ENCODE measurements at places on chromosomes 16 and 17.
A peak's percentile ranks its signal among the peaks of the same experiment; 100 is the strongest.

DNA sequence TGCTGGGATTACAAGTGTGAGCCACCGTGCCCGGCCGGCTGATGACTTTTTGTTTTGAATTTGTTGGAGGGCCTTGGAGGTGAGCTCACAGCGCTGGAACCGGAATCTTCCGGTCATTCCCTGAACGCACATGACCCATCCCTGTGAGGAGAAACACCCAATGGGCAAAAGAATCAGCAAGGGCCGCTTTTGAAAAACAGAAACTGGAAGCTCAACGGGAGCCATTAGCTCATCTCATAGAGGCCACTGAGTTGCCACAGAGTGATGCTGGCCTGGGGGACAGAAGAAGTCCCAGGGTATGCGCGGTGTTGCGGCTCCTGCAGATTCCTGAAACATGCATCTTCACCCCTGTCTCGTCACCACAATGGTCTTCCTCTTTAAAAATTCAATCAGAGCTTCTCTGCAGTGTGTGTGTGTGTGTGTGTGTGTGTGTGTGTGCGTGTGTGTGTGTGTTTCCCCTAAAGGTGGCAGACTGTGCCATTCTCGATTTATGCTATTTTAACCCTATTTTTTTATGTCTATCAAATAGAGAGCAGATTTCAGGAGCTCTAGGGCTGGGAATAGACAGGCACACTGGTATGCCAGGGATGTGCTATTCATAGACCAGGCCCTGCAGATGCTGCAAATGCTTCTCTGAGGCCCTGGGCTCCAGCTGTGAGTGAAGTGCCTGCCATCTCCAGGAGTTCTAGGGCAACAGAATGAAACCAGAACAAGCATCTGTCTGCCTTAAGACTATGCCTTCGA is 68.3 kb downstream of the MARCHF10 start:
- no peak for DNase-seq

DNA sequence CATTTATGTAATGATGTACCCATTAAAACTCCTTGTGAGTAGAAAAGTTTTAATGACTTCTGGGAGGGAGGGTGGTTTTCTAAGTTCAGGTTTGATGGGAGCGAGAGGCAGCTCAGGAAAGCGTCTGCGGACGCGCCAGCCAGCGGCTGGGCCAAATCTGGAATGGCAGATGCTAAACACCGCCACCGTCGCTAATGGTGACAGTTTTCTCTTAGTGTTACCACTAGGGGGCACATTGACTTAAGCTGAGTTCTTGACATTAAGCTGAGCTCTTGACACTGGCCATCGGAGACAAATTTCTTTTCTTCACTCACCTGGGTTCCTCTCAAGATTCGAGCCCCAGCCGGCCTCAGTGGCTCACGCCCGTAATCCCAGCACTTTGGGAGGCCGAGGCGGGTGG is 6.7 kb downstream of the TRPV1 start:
- peak; percentile 57 for DNase-seq

GRCh38 chr17:14360856-14361255 is 60.0 kb downstream of the HS3ST3B1 start:
- DNase-seq = no peak

DNA sequence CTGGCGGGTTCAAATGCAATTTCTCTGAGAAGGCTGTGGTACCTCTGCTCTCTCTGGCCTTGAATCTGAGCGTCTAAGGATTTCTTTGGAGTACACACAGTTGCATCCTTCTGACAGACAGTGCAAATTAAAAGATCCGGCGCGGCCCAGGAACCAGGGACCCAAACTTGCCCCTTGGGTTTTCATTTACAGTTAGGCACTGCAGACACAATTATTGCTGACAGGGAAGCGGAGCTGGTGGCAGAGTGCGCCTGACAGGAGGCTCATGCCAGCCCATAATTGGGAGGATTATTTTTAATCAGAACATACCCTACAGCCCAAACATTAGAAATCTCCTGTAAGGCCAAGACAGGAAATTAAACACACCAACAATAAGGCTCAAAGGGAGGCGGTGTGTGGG is 1023.4 kb upstream of the RBFOX1 start:
- DNase-seq = no peak

DNA sequence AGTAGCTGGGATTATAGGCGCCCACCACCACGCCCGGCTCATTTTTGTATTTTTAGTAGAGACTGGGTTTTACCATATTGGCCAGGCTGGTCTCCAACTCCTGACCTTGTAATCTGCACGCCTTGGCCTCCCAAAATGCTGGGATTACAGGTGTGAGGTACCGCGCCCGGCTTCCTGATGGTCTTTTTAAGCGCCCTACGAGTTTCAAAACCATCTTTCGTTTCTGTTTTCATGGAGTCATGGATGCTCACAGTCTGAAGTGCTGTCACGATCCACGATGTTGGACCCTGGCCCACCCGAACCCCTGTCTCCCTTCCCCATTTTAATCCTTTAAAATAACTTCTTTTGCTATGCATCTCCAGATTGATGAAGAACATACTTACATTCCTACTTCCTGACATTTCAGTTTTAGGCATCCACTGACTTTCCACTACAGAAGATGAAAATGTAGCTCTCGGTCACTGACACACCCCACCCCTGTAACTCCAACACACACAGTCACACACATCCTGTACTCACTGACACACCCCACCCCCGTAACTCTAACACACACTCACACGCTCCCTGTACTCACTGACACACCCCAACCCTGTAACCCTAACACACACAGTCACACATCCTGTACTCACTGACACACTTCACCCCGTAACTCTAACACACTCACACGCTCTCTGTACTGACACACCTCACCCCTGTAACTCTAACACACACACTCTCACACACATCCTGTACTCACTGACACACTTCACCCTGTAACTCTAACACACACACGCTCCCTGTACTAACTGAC is 22.6 kb upstream of the WDR45B start:
- DNase-seq = no peak

- DNase-seq = no peak
Observed at GRCh38 chr16:62450291-62450690, 414.1 kb upstream of the CDH8 start.

GRCh38 chr16:54405478-54405877 is 118.9 kb upstream of the IRX3 start:
- no peak for DNase-seq

DNA sequence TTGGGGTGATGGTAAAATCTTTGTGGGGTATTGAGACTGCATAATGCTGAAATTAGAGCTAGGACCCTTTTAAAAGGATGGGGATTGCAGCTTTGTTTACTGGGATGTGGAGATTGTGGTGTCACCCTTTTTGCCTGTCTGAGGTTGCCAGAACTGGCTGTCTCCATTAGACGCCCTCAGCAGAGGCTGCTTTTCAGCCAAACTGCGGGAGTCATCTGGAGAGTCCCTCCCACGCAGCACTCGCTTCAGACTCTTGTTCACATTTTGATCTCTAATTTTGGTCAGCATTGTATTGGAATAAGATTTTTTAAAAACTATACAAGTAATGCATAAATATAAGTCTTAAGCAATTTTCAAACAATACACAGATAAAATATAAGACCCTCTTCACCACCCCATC is 27.9 kb upstream of the JPT2 start:
- no peak for DNase-seq

- DNase-seq = no peak
Observed at GRCh38 chr17:80882926-80883685, 108.5 kb upstream of the CHMP6 start.

DNA sequence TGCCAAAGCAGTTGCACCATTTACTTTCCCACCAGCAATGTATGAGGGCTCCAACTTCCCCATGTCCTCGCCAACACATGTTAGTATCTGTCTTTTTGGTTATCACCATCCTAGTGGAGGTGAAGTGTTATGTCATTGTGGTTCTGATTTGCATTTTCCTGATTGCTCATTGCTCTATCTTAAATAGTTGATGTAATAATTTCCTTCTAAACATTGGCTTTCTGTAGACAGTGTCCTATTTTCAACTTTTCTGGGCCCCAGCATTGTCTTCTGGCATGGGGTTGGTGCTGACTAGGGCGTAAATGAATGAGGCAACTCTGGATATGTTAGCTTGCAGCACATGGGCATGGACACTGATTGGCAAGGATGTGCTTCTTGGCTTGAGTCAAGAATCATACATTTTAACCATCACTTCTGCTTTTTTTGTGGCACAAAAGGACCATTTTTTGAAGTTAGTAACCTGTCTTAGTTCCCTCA is 25.1 kb downstream of the PLCG2 start:
- no peak for DNase-seq

GRCh38 chr17:61230461-61230860 is 169.2 kb upstream of the TBX2 start:
- DNase-seq = no peak
